Non-pigmented ciliary epithelial cell (primary cell): ENCODE measurements at places on chromosomes 11 and 22.

GRCh38 chr11:96388891-96389719 is 607 bp downstream of the CCDC82 start:
- peak; percentile 8 for DNase-seq

GRCh38 chr11:111189466-111189865 is 56.1 kb upstream of the POU2AF2 start:
- DNase-seq: no peak

- no peak for DNase-seq
These were observed 56.9 kb downstream of the USP47 start for GRCh38 chr11:11898648-11899047.

DNA sequence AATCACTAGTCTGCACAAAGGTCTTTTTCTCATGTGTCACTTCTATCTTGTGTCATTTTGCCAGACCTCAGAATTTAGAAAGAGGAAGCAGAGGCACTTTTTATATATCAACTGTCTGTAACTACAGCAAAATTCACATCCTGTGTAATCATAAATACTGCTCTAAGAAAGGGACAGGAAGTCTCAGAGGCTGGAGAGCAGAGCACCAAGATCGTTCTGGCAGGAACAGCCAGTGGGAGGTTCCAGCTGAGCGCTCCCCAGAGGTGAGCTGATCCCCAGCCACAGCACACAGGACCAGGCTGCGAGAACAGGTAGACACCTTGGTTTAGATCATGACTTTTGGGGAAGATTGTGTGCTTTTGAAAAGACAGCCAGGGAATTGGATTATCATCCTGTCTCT is at the start of gene MS4A7:
Gene MS4A7, plus strand, starts transcription at position 179 of the 400 bp plus-strand sequence. CDS start 4,610 bp downstream, outside the sequence.
- no peak for DNase-seq

- no peak for DNase-seq
These were observed 70.7 kb downstream of the FLI1 start for GRCh38 chr11:128764424-128765095.

DNA sequence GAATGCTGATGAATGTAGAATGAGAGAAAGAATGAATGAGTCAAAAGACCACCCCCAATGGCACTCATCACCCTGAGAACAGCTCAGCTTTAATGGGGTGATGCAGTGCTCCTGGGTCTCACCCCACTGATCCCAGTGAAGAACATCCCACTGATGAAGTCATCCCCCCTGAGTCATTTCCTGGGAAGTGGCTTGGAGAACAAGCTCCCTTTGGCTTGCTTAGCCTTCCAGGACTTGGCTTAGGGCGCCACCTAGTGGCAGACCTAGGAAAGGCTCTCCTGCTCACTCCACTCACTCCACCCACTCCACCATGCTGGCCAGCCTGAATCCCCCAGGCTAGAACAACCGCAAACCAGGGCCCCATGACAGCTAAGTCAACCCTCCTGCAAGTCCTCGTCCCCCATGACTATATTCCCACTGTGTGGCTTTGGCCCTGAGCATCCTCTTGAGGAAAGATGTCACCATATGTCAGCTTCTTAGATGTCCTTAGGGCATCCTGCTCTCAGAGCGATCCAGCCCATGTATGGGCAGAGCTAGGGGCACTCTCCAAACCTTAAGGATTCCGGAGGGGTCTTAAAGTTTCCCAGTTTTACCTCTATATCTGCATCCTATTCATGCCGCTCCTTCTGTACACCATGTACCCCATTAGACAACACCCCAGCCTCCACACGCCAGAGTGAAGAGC is 17.8 kb upstream of the TMPRSS13 start:
- DNase-seq: peak; percentile 81

DNA sequence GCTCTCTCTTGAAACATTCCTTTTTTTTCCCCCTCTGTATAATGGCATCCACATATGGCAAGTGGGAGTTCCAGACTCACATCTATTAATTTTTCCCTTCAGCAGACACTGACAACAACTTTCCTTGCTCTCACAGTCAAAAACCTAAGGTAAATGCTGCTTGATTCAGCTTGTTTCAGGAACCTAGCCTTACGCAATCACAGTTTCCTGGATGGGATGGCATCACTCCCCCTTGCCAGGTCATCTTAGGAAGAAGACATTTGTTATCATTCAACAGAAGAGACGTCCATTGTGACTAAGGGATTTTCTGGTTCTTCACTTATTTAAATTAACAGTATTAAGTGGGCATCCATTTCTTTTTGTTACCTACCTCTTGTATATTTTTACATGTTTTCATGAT is 112.0 kb upstream of the PDGFD start:
- no peak for DNase-seq

GRCh38 chr11:1302041-1302460 is 7.4 kb downstream of the TOLLIP start:
- DNase-seq: no peak

GRCh38 chr11:65002706-65003105 is 5.9 kb upstream of the BATF2 start:
- DNase-seq: no peak

GRCh38 chr22:35560366-35560765 is 19.7 kb downstream of the RASD2 start:
- DNase-seq: no peak

- DNase-seq: peak; percentile 49
These were observed 28.3 kb downstream of the ACER3 start for GRCh38 chr11:76888989-76889388.

GRCh38 chr11:34145847-34146381 is 40.5 kb downstream of the NAT10 start:
- DNase-seq: no peak

- no peak for DNase-seq
These were observed 24.5 kb downstream of the ASCC2 start for GRCh38 chr22:29813563-29813962.

DNA sequence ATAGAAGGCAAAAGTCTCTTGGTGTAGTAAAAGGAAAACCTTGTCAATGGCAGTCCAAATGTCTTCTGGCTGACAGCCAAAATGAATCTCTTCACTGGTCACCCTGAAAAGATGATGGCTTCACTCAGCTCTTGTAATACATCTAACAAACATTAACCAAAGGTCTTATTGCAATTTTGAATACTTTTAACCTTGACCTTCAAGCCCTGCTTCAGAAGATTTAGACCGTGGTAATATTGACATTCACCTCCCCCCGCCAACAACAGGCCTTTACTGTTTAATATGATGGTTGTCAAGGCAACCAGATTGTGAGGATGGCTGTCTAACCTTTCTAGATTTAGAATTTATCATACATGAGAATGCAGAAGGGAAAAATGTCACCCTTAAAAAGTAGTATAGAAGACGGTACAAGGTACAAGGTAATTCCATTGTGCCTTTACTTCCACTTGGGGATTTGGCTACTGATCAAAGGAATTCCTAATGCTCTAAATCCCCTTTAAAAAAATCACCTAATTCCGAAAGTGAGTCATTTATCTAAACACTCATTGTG is 342.3 kb downstream of the LARGE1 start:
- no peak for DNase-seq

DNA sequence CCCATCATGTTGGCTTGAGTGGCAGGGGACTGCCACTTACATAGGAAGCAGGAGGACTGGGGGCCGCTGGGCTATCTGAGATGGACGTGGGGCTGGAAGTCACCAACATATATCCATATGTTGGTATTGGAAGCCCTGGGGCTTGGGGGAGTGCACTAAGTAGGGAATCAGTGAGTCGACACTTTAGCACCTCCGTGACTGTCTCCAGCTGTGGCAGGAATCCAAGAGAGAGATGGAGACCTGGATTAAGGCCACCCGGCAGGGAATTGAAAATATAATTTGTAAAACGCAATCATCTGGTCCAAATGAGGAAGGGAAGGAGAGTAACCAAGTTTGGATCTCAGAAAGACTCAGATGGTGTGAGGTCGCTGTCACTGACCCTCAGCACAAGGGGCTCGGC is 68.4 kb downstream of the ELFN2 start:
- no peak for DNase-seq

DNA sequence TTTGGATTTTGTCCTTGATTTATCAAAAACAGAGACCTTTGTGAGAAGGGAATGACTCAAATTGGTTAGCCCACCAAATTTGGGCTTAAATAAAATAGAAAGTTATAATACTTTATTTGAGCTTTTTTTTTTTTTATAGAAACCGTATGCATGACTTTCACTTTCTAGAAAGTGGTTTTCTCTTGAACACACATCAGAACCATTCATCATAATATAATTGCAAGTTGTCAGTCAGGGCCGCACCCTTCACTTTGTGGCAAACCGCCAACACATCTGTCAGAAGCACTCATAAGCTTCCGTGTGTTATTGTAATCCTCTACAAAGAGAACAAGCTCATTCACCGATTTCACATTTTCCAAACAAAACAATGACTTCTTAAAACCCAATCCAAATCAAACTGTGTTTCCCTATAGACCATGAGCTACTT is 76.1 kb downstream of the SOX6 start:
- DNase-seq: no peak

DNA sequence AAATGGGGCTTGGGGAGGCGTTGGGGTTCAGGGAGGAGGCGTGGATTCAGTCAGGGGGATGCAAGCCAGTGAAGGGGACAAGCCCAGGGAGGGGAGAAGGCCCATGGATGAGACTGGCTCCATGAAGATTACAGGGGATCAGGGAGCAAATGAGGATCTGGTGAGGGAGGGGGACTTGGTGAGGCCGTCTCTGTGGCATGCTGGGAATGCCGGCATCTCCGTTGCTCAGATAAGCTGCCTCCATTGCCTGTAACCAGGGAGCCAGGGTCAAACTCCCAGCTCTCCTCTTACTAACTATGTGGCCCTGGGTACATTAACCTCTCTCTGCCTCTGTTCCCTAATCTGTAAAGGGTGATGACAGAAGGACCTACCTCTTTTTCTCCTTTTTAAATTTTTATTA is 38.7 kb downstream of the TPBGL start:
- DNase-seq: peak; percentile 15

DNA sequence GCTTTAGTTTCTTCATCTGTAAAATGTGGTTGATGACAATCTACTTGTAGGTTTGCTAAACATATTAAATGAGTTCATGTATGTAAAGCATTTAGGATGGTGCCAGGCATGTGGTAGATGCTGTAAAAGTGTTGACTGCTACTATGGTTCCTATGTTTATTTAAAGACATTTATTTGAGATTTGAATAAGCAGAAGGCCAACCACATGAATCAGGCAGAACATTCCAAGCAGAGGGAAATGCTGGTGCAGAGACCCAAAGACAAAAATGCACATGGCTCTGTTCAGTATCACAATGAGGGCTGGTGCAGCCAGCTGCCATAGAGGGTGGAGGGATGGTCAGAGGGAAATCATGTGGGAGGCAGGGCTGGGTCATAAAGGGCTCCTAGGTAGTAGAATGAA is 156.2 kb upstream of the PDGFD start:
- DNase-seq: no peak

GRCh38 chr11:35290876-35291275 is 128.5 kb downstream of the SLC1A2 start:
- no peak for DNase-seq

- DNase-seq: no peak
These were observed 26.3 kb upstream of the CDON start for GRCh38 chr11:126088999-126089398.

DNA sequence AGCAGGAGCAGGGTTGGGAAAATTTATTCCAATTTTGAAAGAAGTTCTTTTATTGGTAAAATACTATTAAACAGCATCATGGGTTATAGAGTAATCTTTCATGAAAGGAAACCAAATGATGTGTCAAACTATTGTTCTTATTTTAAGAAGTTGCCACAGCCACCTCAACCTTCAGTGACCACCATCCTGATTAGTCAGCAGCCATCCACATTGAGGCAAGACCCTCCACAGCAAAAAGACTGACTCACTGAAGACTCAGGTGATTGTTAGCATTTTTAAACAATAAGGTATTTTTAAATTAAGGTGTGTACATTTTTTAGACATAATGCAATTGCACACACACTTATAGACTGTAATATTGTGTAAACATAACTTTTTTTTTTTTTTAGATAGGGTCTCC is 3.7 kb upstream of the HEPHL1 start:
- no peak for DNase-seq

GRCh38 chr11:100434821-100435641 is 252.1 kb upstream of the ARHGAP42 start:
- no peak for DNase-seq

DNA sequence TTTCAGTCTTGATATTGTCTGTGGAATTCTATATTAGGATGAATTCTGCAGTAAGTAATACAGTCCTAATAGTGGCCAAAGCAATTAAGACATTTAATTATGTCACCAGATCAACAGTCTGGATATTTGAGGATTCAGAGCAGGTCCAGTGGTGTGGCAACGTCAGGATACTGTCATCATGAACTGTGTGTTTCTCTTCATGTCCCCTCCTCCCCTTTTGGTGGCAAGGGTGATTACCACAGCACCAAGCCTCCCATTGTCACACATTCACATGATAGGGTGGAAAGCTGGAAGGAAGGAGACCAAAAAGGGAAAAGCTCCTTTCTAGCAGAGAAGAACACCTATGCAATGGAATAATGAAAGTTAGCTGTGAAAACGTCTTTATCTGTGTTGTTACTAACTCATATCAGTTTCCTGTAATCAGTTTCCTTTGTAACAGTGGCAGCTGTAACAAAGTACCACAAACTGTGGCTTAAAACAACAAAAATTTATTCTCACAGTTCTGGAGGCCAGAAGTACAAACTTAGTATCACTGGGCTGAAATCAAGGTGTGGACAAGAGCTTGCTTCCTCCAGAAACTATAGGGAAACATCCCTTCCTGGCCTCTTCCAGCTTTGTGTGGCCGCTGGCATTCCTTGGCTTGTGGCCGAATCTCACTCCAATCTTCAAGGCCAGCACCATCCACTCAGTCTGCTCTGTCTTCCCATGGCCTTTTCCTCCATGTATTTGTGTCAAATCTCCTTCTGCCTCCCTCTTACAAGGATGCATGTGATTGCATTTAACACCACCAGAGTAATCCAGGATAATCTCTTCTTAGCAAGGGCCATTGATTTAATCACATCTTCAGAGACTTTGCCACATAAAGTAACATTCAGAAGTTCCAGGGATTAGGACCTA is 6.5 kb upstream of the RBM14 start:
- DNase-seq: no peak

GRCh38 chr11:103920449-103920848 is 116.0 kb upstream of the DDI1 start:
- DNase-seq: no peak

DNA sequence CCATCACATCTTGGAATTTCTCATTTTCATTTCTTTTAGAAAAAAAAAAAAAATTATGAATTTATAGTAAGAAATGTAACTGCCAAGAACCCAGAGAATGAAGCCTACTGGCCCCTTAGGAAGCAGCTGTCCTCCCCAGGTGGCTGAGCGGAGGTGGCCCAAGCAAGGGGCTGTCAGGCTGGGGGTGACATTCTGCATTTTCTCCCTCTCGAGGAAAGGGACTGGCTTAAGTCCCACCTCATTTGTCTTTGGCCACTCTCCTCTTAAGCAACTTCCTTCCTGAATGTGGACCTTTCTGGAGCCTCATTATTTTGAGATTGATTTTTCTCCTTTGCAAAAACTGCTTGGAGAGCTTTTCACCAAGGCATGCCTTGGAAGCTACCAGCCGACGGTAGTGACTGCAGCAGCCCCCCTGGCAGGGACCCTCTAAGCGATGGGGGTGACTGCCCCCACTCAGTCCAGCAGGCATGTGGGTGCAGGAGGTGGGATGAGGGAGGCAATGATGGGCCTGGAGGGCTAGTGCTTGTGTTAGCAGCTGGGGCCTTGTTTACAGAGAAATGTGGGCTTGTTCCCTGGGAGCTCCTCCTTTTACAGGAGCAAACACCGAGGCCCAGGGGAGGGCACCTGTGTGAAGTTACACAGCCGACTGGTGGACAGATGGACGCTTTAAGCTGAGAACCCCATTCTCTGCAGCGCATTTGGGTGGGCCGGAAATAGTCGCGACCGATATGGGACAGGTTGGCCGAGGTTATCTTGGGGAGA is 111.7 kb downstream of the MORC2 start:
- no peak for DNase-seq
